ENCODE measurements at places on chromosomes 3 and 15. TPM values are rescaled to one million over a fixed set of nuclear protein-coding genes. Genes with fewer than 3 reads are reported as not detected.

Gene SCG3
- total RNA-seq = not detected

Gene BCL2A1
- not detected for total RNA-seq

Gene POC1A
- total RNA-seq = 1.9 TPM

Gene DLEC1
- total RNA-seq = 0.16 TPM

Gene CSPG5
- total RNA-seq = 0.24 TPM

Gene KCNMB3
- 1.9 TPM for total RNA-seq

Gene ACP3
- under 0.01 TPM for total RNA-seq

Gene ATP13A5
- not detected for total RNA-seq

Gene VEPH1
- 17.2 TPM for total RNA-seq

Gene GPR62
- total RNA-seq = not detected

Gene DUOXA2
- total RNA-seq = not detected

Gene FAM227B
- 2.4 TPM for total RNA-seq

Gene C3orf49
- total RNA-seq = not detected

Gene CTXN2
- total RNA-seq = not detected

Gene GOLGA8Q
- total RNA-seq = 0.49 TPM

Gene CD200R1
- total RNA-seq = 0.16 TPM

Gene DPPA2
- not detected for total RNA-seq

Gene CYP1A2
- total RNA-seq = not detected

Gene LRRFIP2
- 86.6 TPM for total RNA-seq

Gene GATA2
- 1.2 TPM for total RNA-seq

Gene ZNF639
- 59.4 TPM for total RNA-seq

Gene CCDC191
- total RNA-seq = 3.6 TPM

Gene SAMMSON
- total RNA-seq = not detected

Gene STARD9
- 25.8 TPM for total RNA-seq

Gene CCRL2
- 0.12 TPM for total RNA-seq

Gene TRMT10C
- total RNA-seq = 21.0 TPM

Measured in hair follicle dermal papilla cell (primary cell).